ENCODE measurements at places on chromosomes 2 and 18.

- no peak for DNase-seq
Measured at GRCh38 chr2:41914936-41915335, 132.9 kb upstream of the PKDCC start.

GRCh38 chr2:54419855-54420523, 36.1 kb upstream of the SPTBN1 start:
- no peak for DNase-seq

DNA sequence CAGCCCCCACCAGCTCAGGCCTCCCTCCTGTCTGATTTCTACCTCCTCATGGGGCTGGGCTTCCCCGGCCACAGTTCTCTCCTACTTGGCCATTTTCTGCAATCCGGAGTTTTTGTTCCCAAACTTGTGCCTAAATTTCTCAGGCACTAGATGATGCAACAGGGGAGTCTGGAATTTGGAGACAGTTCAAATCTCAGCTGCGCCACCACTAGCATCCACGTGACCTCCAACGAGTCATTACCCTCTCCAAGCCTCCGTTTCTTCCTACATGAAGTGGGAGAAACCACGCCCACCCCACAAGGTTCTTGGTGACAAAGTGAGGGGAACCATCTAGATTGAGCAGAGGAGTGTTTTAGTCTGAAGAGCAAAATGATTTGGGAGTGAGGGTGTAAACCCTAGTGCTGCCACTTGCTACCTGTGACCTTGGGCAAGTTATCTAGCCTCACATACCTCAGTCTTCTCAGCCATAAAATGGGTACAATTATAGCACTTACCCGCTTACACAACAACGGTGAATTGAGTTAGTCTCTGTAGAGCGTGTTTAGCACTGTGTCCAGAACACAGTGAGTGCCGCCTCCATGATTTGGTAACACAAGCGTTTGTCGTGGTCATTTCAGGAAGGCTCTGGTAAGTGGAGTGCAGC, 61.4 kb upstream of the ASAP2 start:
- no peak for DNase-seq

DNA sequence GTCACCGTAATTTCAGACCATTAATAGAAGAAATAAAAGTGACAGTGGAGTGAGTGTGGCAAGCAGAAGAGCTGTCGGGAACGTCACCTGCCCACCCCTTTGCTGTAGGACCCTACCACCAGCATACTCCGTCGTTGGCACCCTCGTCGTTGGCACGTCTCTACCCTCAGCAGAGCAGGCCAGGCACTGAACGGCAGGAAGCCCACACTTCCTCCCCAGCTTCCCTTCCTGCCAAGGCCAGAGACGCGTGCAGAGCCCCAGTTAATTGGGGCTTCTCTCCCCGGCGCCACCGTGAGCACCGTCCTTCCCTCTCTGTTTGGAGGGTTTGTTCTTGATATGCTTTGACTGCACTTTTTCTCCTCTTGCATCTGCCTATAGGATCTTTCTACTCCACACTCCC, 27.0 kb upstream of the NFATC1 start:
- DNase-seq, result no peak

- no peak for DNase-seq
Measured at GRCh38 chr2:196974970-196975369, 48.5 kb upstream of the PGAP1 start.

GRCh38 chr2:62382122-62382521, 123.9 kb downstream of the TMEM17 start:
- no peak for DNase-seq

GRCh38 chr2:241720560-241720959, 13.9 kb upstream of the D2HGDH start:
- no peak for DNase-seq

DNA sequence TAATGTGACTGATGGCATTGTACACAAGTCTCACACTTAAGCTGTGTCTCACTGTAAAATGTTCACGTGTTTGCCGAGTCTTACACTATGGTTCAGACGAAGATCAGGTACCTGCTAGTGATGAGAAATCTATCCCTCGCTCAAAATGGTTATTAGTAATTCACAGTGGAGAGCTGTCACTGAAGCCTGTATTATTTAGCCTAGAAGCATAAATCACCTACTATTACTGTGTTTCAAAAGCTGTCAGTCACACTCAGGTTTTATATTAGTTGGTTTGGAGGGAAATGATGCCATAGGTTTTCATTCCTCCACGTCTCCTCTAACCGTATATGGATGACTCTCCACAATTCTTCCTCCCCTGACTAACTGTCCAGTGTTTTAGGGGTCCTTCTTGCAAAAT, 292.4 kb upstream of the ZEB2 start:
- no peak for DNase-seq

DNA sequence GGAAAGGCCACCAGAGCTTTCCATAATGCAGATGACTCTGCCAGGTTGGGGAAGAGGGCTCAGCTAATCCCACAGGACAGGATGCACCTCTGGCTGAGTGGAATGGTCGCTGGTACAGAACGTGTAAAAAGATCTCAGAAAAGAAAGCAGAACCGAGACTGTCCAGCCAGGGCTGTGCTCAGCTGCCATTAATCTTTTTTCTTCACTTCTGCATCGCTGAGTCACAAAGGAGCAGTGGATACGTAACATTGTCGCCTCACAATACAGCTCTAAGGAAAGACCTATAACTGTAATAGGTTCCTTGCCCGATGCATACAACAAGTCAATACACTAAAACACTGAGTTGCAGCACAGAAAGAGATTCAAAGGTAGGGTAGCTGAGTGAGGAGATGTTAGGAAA, 354.2 kb downstream of the EN1 start:
- no peak for DNase-seq

- DNase-seq, result no peak
Measured at GRCh38 chr2:236512902-236513435, 56.7 kb upstream of the ACKR3 start.

- DNase-seq, result no peak
Measured at GRCh38 chr2:239103125-239104098, 255.5 kb downstream of the TWIST2 start.

DNA sequence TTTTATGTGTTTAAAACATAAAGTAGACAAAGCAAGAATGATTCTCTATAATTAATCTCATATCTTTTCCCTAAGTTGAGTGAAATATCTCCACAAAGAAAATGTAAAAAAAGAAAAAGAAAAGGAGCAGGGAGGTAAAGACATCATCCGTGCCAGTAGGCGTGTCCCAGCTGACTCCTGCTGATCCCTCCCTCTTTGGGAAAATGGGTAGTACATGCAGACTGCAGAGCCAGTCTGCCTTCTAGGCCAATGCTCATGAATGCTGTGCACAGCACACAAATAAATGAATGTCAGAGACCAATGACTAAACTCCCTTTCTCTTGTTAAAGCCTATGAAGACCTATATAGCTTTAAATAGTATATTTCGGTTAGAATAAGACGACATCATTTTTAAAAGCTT, 64.7 kb downstream of the RAPH1 start:
- DNase-seq, result no peak

DNA sequence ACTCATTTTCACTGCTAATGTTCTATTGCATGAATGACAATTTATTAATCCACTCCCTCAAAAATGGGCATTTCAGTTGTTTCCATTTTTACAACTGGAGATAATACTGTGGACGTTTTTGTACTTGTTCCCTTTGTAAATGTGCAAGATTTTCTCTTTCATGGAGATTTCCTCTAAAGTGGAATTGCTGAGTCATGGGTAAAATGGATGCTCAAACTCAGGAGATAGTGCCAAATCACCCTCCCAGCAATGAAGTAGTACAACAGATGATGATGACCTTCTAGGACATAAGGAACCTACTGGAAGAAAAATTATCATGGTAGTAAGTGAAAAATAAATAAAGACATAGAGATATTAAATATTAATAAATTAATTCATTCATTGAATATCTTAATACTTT, 460.8 kb upstream of the CHST9 start:
- DNase-seq, result no peak

All from NCI-H1092 (cell line).